ENCODE measurements at places on chromosomes 6 and 20.

DNA sequence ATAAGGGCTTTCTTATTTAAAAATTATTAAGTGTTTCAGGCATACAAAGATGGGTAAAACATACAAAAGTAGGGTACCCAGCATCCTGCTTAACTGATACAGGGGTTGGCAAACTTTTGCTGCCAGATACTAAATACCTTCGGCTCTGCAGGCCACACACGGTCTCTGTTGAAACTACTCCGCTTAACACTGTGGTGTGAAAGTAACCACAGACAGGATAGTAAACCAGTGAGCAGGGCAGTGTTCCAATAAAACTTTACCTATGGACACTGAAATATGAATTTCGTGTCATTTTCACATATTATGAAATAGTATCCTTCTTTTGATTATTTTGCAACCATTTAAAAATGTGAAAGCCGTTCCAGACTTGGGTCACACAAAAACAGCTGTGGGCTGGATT lies 92.4 kb downstream of the EYA2 start:
- no peak for DNase-seq

- DNase-seq = no peak
These were observed 39.5 kb upstream of the PREP start for GRCh38 chr6:105442369-105442768.

DNA sequence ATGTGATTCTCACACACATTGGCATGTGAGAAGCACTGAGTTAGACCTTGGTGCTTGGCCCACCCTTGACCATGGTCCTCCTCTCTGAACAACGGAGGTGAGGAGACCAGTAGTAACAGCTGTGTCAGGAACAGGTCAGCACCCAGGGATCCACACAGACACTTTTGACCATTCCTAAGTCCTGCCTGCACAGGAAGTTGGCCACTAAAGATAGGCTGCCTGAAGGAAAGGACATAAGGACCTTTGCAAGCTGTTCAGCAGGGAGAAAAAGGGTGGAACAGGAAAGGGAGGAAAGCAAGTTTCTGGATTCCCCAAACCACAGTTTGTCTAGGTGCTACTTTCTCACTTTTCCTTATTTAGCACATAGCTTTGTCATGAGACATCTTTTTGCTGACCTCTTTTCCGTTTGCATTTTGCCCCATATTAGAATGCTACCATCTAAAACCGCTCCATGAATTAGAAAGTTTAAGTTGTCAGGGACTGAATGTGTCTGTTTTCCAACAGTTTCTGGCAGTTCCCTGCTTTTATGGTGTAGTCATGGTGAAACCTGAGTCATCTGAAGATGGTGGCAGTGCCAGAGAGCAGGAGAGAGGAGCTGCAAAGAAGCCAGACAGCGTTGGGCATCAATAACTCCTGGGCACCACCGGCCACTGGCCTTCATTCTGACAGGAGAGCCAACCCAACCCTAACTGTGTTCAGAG lies 1.1 kb upstream of the CD109 start:
- DNase-seq = no peak

DNA sequence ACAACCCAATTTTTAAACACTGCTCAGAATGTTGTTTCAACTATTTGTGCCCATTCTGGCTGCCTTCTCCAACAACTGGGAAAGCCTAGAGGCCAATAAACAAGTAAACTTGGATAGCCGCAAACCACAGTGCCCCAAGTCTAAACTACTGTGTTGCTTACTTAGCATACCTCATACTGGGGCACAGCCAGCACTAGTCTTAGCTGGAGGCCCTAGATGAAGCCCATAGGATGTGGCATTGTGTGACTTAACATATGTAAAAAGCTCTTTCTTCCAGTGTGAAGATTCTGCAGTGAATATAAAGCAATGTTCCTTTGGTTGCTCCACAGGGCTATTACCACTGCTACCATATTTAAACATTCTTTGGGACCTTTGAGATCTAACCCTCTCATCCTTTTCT lies 564.3 kb upstream of the NRSN1 start:
- no peak for DNase-seq

GRCh38 chr6:121302882-121303281 lies 31.4 kb downstream of the TBC1D32 start:
- DNase-seq = no peak

- no peak for DNase-seq
These were observed 12.8 kb downstream of the GSTA1 start for GRCh38 chr6:52790861-52791260.

DNA sequence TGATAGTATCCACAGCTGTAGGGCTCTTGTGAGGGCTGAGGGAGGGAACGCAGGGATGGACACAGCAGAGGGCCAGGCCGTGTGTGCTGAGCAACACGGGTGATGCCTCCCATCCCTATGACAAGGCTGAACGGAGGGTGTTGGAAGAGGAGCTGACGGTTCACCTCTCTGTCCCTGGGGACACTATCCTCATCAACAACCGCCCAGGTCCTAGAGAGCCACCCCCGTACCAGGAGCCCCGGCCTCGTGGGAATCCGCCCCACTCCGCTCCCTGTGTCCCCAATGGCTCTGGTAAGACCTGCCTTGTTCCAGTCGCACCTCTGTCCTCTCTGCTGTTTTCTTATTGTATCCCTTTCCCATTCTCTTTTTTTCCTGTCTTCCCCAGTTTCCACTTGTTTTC lies 10.1 kb downstream of the DDR1 start:
- DNase-seq = no peak

DNA sequence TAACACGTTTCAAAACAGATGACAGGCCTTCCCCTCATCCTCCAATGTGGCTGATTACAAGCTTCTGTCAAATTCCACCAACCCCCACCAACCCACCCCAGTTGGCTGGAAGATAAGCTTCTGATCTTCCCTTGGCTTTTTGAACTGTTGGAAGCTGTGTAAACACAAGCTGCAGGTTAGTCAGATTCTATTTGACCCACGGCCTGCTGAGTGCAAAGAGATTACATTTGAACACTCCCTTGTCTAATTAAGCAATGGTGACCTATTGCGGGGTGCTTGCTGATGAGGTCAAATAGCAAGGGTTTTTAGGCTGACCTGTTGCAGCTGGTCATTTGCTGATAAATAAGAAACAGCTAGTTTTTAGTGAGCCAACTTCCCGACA lies 379.7 kb downstream of the BMP2 start:
- no peak for DNase-seq

GRCh38 chr6:166027761-166028160 lies 139.9 kb downstream of the TBXT start:
- no peak for DNase-seq

GRCh38 chr6:20211037-20211940 lies 980 bp downstream of the MBOAT1 start:
- DNase-seq = no peak

- no peak for DNase-seq
These were observed 466.3 kb upstream of the CDH4 start for GRCh38 chr20:60785785-60786184.

DNA sequence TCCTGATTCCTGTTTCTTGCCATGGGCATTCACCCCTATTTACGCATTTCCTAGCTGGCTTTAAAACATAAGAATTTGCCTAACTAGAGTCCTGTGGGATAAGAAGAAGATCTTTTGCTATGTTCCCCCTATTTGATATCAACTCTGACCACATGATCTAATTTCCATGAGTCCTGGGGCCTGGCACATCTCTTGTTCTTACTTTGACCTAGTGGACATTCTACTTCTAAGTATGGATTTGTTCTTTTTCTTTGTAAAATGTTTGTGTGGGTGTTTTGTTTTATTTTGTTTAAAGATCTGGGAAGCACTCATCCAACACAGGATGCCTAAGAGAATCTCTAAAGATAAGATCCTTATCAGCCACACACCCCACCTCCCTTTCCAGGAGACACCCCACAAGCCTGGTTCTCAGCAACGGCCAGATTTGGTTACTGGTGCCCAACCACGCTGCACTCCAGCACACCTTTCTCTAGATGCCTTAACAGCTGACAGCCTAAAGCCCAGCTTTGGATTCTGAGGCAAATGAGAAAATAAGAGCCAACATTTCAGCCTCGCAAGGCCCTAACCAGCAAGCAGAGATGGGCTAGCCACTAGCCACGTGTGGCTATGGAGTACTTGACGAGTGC lies 74.7 kb downstream of the SLC23A2 start:
- DNase-seq = no peak

DNA sequence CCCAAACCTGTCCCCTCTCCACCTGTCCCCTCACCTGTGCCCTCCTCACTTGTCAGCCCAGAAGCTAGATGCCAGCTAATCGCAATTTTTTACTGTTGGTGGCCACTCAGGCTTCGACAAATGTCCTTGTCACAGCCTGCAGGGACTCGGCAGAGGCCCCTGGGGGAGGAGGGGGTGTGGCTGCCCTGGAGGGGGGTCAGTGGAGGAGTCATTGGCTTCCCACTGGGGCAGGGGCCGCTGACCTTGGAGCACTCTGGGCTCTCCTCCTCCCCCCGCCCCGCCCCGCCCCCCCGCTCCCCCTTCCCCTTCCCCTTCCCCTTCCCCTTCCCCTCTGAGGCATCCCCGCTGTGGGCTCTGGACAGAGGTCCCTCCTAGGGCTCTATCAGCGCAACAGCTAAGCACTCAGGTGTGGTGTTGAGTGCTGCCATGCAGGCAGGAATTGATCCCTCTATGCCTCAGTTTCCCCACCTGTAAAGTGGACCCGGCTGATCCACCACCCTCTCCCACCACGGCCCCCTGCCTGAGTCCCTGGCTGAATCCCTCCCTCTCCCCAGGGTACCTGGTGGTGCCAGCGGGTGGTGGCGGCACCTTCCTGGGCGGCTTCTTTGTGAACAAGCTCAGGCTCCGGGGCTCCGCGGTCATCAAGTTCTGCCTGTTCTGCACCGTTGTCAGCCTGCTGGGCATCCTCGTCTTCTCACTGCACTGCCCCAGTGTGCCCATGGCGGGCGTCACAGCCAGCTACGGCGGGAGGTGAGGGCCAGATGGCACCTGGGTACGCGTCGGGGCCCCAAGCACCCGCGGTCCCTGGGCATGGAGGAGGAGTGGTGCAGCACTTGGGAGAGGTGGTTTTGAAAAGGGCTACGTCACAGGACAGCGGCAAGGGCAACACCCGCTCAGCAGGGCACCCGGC lies 23.8 kb downstream of the SLCO4A1 start:
- DNase-seq = no peak

- no peak for DNase-seq
These were observed 230.0 kb upstream of the BTBD3 start for GRCh38 chr20:11687546-11688292.

GRCh38 chr20:20368418-20369249 lies 730 bp downstream of the INSM1 start:
- no peak for DNase-seq

- DNase-seq = no peak
These were observed 542 bp upstream of the AFG1L start for GRCh38 chr6:108294297-108294726.

DNA sequence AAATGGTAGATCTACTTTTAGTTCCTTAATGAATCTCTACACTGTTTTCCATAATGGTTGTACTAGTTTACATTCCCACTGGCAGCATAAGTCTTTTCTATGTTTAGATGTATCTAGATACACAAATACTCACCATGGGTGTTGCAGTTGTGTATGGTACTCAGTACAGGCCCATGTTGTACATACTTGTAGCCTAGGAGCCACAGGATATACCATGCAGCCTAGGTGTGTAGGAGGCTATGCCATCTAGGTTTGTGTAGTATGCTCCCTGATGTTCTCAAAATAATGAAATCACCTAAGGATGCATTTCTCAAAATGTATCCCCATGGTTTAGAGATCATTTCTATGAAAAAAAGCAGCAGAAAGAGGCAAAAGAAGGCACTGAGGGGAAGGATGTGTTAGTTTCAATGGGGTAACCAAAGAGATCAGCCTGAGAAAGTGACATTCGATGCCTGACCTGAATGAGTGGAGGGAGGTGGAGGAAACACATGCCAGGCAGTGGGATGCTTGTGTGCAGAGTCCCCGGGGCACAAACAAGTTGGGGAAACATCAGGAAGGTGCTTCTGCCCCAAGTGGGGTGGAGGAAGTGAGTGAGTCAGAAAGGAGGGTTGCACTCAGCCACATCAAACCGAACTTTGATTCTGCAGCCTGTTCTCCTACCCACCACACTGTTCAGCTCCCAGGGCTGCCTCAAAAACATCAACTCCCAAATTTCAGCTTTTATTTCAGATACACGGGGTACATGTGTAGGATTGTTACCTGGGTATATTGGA lies 191.2 kb downstream of the ZNF217 start:
- DNase-seq = no peak

GRCh38 chr6:89843070-89843469 lies 13.4 kb downstream of the CASP8AP2 start:
- DNase-seq = no peak

DNA sequence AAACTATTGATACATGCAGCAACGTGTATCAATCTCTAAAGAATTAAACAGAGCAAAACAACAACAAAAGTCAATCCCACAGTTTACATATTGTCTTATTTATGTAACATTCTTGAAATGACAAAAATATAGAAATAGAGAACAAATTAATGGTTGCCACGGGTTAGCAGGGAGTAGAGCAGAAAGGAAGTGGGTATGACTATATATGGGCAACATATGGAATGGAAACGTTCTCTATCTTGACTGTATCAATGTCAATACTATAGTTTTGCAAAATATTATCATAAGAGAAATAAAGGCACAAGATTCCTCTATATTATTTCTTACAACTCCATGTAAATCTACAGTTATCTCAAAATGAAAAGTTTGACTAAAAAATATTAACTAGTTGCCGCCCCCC lies 12.8 kb downstream of the AK9 start:
- no peak for DNase-seq

DNA sequence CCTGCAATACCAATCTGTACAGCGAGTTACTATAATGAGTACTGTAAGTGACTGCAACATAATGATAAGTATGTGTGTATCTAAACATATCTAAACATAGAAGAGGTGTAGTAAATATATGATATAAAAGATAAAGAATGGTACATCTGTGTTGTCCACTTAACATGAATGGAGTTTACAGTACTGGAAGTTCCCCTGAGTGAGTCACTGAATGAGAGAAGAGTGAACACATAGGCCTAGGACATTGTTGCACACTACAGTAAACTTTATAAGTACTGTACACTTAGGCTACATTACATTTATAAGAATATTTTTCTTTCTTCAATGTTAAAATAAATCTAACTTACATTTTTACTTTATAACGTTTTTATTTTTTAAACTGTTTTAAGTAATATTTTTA lies 380.4 kb downstream of the MMUT start:
- no peak for DNase-seq

GRCh38 chr20:31845300-31845863 lies at the start of gene FOXS1:
Gene FOXS1 (minus strand): TSS chr20:31845604. CDS start chr20:31845542, 62 bp downstream.
- DNase-seq = no peak

GRCh38 chr6:149919834-149920225 lies 3.1 kb downstream of the RAET1G start:
- no peak for DNase-seq

All from esophagus squamous epithelium (tissue), 5 donors.